ENCODE measurements at places on chromosomes 6 and 20.

GRCh38 chr6:13834790-13835189 lies 20.4 kb upstream of the MCUR1 start:
- DNase-seq: no peak

DNA sequence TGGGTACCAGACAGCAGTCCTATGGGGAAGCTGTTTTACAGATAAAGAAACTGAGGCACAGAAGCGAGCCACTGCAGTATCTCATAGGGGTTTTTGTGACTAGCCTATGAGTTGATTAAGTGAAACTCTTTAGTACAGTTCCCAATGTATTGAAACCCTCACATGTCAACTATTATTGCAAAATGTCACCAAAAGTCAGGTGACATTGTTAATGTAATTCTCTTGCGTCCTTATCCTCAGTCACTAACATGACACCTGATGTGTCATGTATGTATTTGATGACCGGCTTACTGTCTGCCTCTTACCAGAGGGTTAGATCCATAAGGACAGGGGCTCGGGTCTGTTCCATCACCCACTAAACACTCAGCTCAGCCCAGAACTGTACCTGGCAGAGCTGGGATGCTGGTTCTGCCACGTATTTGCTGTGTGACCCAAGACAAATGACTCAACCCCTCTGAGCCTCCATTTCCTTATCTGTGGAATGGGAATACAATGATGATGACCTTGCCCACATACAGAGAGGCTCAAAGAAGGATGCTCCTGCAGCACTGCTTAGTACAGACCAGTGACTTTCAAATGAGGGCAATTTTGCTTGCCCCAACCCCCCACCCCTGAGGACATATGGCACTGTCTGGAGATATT lies 32.9 kb downstream of the PREX1 start:
- no peak for DNase-seq

DNA sequence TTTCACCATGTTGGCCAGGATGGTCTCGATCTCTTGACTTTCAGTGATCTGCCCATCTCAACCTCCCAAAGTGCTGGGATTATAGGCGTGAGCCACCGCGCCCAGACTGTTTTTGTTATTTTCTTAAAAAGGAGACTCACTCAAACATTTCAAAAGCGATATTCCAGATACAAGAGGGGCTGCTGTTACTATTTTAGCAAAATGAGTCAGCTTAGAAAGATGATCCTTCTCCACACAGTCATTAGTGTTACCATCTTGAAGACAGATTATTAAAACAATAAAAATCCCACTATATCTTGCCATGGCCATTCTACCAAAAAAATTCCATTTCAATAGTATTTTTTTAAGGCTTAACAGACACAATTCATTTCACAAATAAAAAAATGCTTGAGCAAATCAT lies 102.8 kb downstream of the PREP start:
- no peak for DNase-seq

DNA sequence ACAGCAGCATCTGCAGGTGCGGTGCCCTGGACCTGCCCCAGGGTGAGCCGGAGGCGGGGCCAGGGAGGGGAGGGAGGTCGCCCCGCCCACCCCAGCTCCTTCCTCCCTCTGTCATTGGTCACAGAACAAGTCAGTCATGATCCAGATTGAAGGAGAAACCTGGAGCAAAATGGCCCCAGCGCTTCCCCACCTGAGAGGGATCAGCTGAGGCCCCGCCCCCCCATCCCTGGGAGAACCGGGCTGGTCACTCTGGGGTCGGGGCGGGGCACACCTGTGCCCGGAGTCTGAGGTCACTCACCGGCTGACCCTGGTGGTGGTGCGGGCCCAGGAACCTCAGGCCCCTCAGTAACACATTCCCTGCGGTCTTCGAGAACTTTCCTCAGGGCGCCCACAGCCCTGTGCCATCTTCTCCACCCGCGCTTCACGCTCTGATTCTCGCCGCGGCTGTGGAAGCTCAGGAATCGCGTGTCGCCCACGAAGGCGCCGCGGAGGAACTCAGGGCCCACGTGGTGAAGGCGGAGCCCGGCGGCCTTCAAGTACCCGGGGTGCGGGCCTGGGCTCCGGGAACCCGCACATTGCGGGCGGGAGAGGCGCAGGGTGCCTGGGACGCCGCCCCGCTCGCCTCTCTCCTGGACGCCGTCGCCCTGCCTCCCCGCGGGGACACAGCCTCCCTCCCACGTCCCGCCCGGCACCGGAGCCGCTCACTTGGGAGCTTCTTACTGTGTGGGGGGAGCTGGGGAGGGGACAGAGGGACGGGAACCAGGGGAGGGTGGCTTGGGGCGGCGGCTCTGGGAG lies 36.4 kb upstream of the HLA-C start:
- no peak for DNase-seq

DNA sequence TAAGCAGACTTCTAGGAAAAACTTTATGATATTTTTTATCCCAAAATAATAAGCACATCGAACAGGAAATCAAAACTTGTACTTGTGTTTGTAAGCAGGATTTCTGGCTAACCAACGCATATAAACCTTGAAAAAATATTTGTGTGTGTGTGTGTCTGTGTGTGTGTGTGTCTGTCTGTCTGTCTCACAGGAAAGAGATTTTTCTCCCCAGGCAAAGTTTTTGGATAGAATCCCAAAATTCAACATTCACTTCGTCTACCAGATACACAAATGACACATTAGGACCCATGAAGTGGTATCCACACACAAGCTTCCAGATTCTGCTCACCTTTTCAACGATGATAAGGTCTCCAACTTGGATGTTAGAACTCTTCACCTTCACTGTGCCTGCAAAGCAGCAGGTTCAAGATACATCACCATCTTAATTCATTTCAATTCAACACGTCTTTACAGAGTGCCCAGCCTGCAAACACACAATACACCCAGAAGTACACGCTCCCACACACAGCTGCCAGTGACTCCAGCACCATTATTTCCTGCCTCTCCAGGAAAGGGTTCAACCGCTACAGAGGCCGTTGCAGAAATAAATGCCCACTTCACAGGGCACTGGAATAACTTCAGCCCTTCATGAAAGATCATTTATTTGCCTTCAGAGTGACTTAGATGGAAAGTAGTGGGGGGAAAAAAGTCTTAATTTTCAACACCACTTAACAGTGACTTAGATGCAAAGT lies 70.9 kb downstream of the ATP9A start:
- DNase-seq: peak; percentile 16
